ENCODE measurements at places on chromosomes 3 and 15. TPM values are rescaled to one million over a fixed set of nuclear protein-coding genes. Genes with fewer than 3 reads are reported as not detected.

The ILDR1 gene
- total RNA-seq, result 11.6 TPM

DNA sequence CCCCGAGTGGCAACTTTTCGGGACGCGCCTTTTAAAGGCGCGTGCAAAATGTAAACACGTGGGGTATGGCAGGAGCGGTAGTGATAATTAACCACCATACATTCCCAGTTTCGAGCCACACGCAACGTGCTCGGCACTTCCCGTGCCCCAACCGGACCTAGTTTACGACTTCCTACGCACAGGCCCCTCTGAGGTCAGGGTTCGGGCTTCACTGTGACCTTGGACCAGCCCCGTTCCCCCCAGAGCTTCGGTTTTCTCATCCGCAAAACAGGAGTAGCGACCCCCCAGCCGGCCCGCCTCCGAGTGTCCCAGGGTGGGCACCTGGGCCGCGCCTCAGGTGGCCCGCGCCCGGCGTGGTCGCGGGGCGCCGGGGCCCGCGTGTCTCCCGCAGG is 451 bp downstream of the CHCHD4 start:
- H3K27ac ChIP-seq, result peak overlapping the region; percentile 59
- peak overlapping the region; percentile 82 for H3K4me3 ChIP-seq
- H3K36me3 ChIP-seq, result no peaks in the 10 kb centered on the region
- peaks cover 27% of the 10 kb centered on the region for H3K4me1 ChIP-seq
- H3K27me3 ChIP-seq, result no peaks in the 10 kb centered on the region
- DNase-seq, result peak; percentile 56

DNA sequence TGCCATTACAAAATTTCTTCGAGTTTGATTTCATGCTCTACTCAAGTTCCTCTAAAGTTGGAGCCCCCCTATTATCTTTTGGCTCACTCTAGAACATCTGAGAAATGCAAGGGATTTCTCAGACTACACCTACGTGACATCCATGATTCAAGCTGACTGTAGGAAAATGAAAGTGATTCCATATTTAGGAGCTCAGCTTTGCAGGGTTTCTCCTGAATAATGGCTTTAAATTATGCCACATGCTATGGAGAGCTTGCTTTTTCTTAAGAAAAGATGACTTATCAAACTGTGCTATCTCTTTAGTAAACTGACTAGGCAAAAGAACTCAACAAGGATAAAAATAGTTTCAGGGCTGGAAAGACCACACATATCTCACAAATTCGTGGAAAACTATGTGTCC is 292.1 kb downstream of the LSAMP start:
- H3K4me3 ChIP-seq, result no peak overlapping the region
- H3K27ac ChIP-seq, result no peak overlapping the region
- no peaks in the 10 kb centered on the region for H3K27me3 ChIP-seq
- DNase-seq, result no peak

DNA sequence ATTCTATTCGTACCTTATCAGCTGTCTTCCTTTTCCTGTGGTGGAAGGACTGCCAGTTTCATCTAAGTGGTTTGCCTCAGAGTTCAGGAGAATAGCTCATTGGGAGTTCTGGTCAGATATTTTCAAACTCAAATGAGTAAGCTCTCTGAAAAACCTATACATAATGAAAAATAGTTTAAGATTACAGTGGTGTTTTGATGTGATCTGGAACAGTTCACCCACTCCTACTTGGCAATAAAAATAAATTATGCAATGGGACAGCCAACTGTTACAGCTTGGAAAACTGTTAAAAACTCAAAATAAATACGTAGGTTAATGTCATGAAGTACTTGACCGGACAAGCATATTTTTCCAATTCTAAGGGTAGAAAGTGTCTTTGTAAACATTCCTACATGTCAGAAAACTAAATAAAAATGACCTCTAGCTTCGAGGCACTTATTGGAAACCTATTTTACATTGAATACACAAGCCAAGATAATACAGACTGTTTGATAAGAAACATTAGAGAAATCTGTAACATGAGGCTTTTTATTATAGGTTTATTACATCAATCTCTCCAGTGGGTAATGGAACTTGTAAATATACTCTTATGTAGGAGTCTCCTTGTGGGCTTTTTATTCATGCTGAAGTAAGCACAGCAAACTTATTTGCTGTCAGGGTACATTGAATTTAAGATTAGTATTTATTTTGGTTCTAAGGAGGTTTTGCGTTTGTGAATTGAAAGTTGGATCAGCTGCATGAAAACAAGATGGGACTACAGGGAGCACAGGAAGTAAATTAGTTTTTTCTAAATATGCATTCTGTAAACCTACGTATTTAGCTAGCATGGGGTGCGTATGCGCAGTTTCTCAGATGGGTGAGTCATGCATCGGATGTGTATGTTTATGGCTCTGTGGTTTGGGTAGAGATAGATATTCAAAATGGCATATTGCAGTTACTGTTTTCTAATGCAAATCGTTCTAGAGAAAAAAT is 453.1 kb downstream of the IL5RA start:
- DNase-seq, result no peak
- H3K4me1 ChIP-seq, result no peaks in the 10 kb centered on the region
- no peaks in the 10 kb centered on the region for H3K36me3 ChIP-seq
- H3K27me3 ChIP-seq, result no peaks in the 10 kb centered on the region
- H3K4me3 ChIP-seq, result no peak overlapping the region

GRCh38 chr3:94294806-94295205 is 231.9 kb downstream of the NSUN3 start:
- H3K27me3 ChIP-seq, result no peaks in the 10 kb centered on the region
- no peak overlapping the region for H3K4me3 ChIP-seq
- no peaks in the 10 kb centered on the region for H3K36me3 ChIP-seq
- no peaks in the 10 kb centered on the region for H3K4me1 ChIP-seq

- H3K4me1 ChIP-seq, result peaks cover 3% of the 10 kb centered on the region
- H3K4me3 ChIP-seq, result no peak overlapping the region
- H3K27ac ChIP-seq, result no peak overlapping the region
These were observed 42.0 kb downstream of the IFT57 start for GRCh38 chr3:108180194-108180593.

The IGSF10 gene
- total RNA-seq, result 6.6 TPM

The FILIP1L gene
- total RNA-seq, result 4.4 TPM

The PPCDC gene
- total RNA-seq, result 20.5 TPM

DNA sequence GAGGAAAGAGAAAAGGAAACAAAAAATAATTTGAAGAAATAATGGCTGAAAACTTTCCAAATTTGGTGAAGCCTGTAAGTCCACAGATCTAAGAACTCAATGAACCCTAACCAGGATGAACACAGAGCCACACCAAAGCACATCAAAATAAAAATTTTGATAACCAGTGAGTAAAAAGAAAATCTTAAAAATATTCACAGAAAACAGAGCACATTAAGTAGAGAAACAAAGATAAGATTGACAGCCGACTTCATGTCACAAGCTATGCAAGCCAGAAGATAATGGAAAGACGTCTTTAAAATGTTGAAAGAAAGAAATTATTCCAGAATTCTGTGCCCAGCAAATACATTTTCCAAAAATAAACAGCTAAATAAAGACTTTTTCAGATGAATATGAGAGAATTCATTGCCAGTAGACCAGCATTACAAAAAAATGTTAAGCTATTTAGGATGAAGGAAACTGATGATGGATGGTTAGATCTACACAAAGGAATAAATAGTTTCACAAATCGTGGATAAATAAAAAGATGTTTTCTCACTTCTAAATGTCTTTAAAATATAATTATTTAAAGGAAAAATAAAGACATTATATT is 140.2 kb upstream of the SKOR1 start:
- no peak overlapping the region for H3K27ac ChIP-seq
- no peak for DNase-seq
- H3K4me3 ChIP-seq, result no peak overlapping the region
- no peaks in the 10 kb centered on the region for H3K27me3 ChIP-seq
- no peaks in the 10 kb centered on the region for H3K36me3 ChIP-seq

GRCh38 chr3:159499031-159499793 is 489.4 kb upstream of the IL12A start:
- no peak overlapping the region for H3K4me3 ChIP-seq
- DNase-seq, result no peak
- no peaks in the 10 kb centered on the region for H3K4me1 ChIP-seq
- no peaks in the 10 kb centered on the region for H3K36me3 ChIP-seq
- no peaks in the 10 kb centered on the region for H3K27me3 ChIP-seq
- H3K27ac ChIP-seq, result no peak overlapping the region

GRCh38 chr3:180478695-180479094 is 123.3 kb upstream of the TTC14 start:
- H3K4me3 ChIP-seq, result no peak overlapping the region
- H3K36me3 ChIP-seq, result no peaks in the 10 kb centered on the region
- H3K27me3 ChIP-seq, result no peaks in the 10 kb centered on the region
- no peaks in the 10 kb centered on the region for H3K4me1 ChIP-seq
- no peak overlapping the region for H3K27ac ChIP-seq
- no peak for DNase-seq

The FANCD2OS gene
- not detected for total RNA-seq

The SLC22A13 gene
- total RNA-seq, result 0.54 TPM

The CKMT1B gene
- total RNA-seq, result 4.3 TPM

DNA sequence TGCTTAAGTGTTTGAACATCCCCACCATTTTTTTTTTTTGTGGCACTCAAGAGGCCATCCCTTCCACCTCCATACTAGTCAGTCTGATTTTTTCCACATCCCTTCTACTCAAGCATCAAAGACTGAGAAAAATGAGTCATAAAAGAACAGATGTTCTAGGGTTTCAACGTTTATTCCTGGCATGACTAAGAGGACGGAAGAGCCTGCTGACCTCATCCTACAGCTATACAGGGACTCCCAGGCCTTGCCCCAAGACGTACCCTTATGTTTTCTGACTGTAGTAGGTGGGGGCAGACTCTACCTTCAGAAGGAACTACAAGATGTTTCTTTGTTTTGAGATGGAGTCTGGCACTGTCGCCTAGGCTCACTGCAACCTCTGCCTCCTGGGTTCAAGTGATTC is 3.3 kb upstream of the ITPKA start:
- H3K27ac ChIP-seq, result no peak overlapping the region
- H3K27me3 ChIP-seq, result peaks cover 4% of the 10 kb centered on the region
- no peak overlapping the region for H3K4me3 ChIP-seq
- no peaks in the 10 kb centered on the region for H3K36me3 ChIP-seq
- DNase-seq, result no peak

The ZNF609 gene
- 25.2 TPM for total RNA-seq

DNA sequence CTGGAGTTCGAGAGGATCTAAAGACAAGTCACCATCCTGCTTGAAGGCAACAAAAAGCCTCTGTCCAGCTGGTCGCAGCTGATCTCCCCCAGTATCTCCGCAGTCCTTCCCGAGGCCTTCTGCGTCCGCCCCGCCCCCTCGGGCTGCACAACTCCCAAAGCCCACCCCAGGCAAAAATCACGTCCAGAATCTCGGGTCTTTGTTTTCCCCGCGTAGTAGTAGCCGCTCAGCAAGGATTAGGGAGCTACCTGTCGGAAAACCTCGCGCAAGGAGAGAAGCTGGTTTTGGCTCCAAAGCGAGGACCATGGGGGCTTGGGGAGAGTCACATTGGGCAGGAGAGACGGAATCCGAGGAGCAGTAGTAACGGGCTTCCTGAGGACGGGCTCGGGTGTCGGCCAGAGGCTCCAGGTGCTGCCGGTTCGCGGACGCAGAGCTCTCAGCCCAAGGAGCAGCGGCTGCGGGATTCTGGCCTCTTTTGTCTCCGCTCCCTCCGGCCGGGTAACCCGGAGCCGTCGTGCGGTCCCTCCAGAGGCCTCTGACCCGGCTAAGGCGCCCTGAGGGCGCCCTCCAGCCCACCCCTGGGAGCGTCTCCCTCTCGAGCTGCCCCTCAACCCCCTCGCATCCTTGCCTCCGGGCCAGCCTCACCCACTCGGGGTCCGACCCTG is 401 bp downstream of the ZSCAN29 start:
- peak overlapping the region; percentile 64 for H3K4me3 ChIP-seq
- peak; percentile 4 for DNase-seq

The TMEM158 gene
- total RNA-seq, result not detected

DNA sequence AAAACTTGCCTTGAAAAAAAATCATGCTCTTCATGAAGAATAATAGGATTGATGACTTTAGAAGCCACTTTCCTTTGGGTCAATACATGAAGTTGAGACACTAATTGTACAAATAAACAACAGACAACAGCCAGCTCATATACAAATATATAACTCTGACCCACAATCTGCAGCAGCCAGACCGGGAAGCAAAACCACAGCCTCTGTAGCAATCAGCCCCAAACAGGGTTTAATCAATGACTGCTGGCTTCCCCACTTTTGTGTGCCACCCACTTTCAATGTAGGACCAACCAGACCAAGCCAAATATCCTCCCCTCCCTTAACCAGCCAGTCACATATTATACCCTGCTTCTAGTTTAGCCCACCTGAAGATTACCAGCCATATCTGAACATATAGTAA is 39.0 kb downstream of the IFT57 start:
- H3K27ac ChIP-seq, result no peak overlapping the region
- H3K4me3 ChIP-seq, result no peak overlapping the region
- no peaks in the 10 kb centered on the region for H3K27me3 ChIP-seq
- peaks cover 3% of the 10 kb centered on the region for H3K4me1 ChIP-seq
